Tibial nerve (tissue), 4 donors: ENCODE measurements at places on chromosomes 3 and 15.

GRCh38 chr15:44568338-44568737, 31.4 kb downstream of the EIF3J start:
- DNase-seq: no peak

GRCh38 chr15:72179950-72180581, 17.5 kb downstream of the GRAMD2A start:
- no peak for DNase-seq

DNA sequence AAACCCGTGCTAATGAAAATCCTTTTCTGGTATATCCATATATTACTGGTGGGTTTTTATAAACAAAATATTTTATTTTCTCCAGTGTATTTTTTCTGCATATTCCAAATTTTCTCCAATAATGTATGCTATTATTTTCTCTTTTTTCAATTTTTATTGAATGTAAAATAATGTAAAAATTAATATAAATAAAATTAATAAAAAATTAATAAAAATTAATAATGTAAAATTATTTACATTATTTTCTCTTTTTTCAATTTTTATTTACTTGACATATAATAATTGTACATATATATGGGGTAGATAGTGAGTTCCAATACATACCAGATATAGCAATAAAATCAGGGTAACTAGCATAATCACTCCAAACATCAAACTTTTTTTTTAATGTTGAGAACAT, 56.4 kb downstream of the OXSM start:
- DNase-seq: no peak

DNA sequence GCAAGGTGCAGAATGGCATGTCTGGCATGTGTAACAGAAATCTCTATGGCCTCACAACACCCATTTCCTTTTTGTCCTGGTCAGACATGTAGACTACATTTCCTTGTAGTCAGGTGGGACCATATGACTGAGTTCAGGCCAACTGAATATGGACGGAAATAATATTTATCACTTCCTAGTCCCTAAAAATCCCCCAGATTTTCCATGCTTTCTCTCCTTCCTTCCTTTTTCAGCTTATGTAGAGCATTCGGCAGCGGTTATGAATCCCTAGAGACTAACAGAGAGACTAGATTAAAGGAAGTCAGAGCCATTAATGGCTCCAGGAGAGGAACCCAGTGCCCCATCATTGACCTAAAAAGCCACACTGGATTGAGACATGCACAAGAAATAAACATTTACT, 35.8 kb downstream of the SLC9A9 start:
- DNase-seq: no peak

GRCh38 chr15:51327081-51327480, 11.3 kb downstream of the CYP19A1 start:
- no peak for DNase-seq

GRCh38 chr3:169264711-169265110, 398.8 kb downstream of the MECOM start:
- no peak for DNase-seq

DNA sequence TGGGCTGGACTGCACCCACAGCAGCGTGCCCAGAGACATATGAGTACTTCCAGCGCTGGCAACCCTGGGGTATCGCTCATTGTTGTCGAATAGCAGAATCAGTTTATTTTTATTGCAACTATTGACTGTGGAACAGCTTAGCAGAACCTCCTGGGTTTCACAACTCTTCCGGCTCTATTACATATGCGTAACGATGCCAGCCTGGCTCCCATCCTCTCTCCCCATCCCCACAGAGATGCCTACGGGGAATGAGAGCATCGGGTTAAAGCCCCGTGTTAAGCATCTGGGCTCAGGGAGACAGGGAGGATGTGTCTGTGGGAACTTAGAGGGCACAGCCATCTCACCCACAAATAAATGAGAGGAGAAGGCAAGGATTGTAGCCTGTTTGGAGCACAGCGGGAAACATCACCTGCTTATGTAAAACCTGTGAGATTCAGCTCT, 76.6 kb upstream of the DLG1 start:
- DNase-seq: no peak

- no peak for DNase-seq
Observed at GRCh38 chr15:98035134-98035533, 74.6 kb downstream of the ARRDC4 start.

- peak; percentile 74 for DNase-seq
Observed at GRCh38 chr15:48963524-48964113, at the start of gene SHC4. SHC4 (minus strand) TSS chr15:48963919; CDS start chr15:48963015, 904 bp downstream.

- no peak for DNase-seq
Observed at GRCh38 chr15:43420876-43421275, 50.0 kb downstream of the TUBGCP4 start.

DNA sequence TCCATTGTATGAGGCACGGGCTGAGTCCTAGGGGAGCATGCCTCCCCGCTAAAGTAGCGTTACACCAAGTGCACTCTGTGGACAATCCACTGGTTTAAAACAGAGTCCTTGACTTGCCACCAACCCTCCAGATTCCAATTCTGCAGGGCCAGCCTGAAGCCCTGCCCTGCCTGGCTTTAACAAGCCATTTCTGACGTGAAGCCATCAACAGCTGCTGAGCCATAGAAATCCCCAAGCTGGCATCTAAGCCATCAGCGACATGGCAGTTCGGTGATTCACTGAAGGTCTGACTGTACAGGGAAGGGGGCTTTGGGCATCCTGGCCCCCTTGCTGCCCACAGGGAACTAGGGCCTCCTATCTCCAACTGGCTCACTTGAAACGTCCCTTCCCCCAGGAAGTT, 265.7 kb downstream of the UACA start:
- DNase-seq: no peak

- no peak for DNase-seq
Observed at GRCh38 chr3:54079730-54080325, 42.5 kb upstream of the CACNA2D3 start.

DNA sequence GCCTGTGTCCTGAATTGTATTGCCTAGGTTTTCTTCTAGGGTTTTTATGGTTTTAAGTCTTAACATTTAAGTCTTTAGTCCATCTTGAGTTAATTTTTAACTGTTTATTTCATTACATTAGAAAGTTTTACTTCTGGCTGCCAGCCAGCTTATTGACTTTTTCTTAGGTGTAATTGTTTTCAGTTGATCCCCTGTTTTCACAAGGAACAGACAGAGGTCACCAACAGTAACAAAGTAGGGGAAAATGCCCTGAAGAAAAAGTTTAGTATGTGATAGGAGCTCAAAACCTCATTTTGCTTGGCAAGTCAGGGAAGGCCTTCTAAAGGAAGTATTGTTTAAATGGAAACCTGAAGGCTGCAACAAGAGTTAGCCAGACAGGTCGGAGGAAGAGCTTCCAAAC, 10.4 kb downstream of the WDR48 start:
- no peak for DNase-seq

DNA sequence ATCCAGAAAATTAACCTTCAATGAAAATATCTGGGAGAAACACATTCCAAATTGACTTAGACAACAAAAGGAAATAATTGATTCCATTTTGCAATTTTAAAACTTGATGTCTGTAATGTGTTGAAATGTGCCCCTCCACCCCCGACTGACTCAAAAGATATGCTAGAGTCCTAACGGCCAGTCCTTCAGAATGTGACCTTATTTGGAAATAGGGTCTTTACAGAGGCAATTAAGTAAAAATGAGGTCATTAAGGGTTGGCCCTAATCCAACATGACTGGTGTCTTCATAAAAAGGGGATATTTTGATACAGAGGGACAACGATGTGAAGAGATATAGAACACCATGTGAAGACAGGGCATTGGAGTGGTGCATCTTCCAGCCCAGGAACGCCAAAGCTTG, 153.9 kb downstream of the PDZRN3 start:
- DNase-seq: no peak

- DNase-seq: peak; percentile 45
Observed at GRCh38 chr3:97793420-97794019, 28.3 kb upstream of the CRYBG3 start.

DNA sequence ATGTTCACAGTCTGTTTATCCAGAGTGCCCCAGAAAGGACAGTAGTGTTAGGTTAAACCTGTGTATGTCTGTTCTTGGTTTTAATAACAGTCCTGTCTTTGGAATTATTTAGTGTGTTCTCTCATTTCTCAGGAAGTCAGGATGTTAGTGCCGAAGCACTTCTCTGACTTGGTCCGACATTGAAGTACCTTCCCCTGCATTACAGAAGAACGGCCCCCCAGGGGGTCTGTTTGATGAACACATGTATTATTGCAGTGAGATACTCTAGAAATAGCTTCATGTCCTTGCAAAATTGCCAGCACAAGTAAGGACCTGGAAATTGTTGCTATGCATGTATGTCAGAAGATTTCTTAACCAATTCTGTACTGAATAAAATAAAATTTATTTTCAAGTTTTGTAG, 110.9 kb downstream of the IGF1R start:
- no peak for DNase-seq

- no peak for DNase-seq
Observed at GRCh38 chr3:88312256-88312655, 162.5 kb downstream of the C3orf38 start.

- DNase-seq: no peak
Observed at GRCh38 chr15:91980502-91981267, 127.2 kb downstream of the SLCO3A1 start.

GRCh38 chr3:57041674-57042073, 18.8 kb upstream of the SPATA12 start:
- no peak for DNase-seq

DNA sequence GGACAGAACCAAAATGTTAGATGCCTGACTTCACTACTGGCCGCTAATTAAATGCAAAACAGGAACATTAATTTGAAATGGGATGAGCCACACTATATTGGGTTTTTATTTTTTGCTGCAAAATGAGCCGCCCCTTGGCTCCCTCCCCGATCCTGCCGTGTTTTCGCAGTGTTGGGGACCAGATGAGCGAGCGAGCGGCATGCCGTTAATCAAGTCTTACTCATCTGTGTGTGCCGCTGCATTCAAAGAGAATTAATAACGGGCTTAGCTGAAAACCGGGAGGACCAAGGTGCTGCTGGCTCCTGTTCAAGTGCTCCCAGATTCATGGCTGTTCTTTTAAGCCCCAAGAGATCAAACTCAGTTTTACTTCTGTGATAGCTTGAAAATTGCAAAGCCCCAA, 20.0 kb downstream of the TAFA4 start:
- no peak for DNase-seq

DNA sequence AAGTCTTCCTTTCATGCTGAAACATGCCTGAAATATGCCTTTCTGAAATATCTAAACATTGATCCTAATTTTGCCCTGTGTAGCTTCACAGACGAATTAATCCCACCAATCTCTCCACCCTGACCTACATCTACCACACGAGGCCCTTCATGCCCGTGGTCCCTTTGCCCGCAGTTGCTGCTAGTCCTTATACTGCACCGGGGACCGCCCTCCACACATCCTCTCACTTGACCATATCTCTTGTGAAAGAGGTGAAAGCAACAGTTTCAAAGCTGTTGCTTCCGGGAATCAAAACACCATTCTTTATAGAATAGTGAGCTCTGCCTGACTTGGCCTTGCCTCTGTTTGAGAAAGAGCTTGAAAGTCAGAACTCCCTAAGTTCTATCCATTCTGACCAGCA, 499.5 kb downstream of the NTRK3 start:
- DNase-seq: no peak

- no peak for DNase-seq
Observed at GRCh38 chr15:88586401-88587162, 34.6 kb upstream of the AEN start.

DNA sequence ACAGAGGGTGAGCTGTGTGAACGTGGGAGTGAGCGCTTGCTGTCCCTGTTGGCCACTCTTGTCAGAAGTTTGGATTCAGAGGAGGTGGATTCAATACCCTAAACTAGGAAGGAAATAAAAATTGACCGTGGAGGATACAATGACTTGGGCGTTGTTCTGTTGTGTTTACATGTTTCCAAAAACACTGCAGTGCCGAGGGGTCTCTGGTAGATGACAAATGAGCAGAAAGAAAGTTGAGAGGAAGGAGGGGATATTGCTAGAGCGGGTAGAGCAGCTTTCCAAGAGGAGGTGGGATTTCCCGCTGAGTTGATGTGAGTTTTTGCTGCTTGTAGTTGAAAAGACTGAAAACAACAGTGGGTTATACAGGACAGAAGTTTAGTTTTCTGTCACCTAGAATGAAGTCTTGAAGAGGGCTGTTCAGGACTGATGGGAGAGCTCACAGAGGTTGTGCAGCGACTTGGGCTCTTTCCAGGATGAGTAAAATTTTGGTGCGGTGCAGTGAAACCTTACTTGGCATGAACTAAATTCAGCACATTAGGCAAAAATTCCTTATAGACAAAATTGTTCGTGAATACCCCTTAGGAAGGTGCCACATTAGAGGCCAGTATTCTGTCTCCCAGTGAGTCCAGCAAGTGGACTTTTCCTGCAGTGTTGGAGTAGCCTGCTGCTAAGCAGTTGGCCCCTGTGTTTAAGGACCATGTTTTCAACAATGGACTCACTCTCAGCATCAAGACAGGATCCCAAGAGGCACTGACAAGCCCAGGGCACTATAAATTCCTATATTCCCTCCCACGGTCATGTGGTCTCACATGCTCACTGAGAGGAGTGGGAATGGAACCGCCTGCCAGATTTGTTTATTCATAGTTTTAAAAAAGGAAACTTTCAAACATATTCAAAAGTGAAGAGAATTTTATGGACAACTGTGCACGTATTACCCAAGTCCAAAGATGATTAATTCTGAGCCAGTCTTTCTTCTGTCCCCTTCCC, 435.0 kb upstream of the C2CD4B start:
- no peak for DNase-seq

DNA sequence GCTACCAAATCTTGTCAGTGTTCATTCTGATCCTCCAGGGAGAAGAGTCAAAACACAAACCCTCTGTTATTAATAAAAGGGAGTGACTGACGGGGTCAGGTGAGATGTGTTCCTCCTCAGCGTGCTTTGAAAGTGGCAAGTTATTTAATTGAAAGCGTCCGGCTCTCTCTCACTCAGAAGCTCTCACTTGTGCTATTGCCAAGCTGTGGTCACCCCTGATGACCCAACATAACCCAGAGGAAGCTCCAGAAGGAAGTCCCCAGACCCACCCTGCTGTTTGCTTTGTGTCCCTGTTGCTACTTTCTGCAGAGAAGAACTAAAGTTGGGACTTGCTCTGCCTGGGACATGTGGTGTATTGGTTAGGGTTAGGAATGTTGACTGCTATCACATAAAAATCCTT, 235.6 kb downstream of the EDEM1 start:
- DNase-seq: no peak

GRCh38 chr15:70240082-70240481, 142.4 kb upstream of the TLE3 start:
- DNase-seq: no peak

DNA sequence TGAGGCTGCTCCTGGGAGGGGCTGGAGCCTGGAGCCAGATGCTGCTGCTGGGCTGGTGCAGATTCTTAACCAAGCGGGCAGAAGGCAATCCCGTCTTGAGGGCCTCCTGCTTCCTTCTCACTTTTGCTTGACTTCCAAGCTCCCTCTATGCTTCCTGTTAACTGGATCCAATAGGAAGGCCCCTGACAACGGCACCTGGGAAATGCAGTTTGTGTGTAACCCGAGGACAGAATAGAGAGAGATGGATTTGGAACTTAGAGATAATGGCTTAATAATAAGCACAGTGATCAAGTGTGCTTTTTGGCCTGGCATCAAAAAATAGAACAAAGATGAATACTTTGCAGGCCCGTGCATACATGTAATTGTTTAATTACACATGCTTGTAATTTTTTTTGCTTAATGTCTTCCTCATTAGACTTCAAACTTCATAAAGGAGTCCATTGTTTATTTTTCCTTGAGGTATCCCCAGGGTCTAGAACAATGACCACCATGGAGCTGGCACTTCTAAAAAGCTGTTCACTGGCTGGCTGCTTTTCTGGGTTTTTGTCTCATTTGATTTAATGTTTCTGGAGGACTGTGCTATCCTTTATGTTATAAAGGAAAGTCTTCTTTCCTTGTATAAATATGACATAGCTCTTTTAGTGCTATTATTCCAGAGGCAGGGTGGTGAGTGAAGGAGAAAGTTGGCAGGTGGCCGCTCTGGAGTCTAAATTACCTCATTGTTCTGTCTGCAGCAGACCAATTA, 63.3 kb upstream of the MITF start:
- DNase-seq: no peak
